ENCODE measurements at places on chromosomes 3 and 15. TPM values are rescaled to one million over a fixed set of nuclear protein-coding genes. Genes with fewer than 3 reads are reported as not detected.

MUSTN1 gene
- total RNA-seq, result 1.4 TPM

GP5 gene
- total RNA-seq, result not detected

CCDC191 gene
- 3.2 TPM for total RNA-seq

C3orf85 gene
- total RNA-seq, result not detected

SEMA3G gene
- total RNA-seq, result not detected

SYNPR gene
- total RNA-seq, result not detected
